ENCODE measurements at places on chromosomes 5 and 9. TPM values are rescaled to one million over a fixed set of nuclear protein-coding genes. Genes with fewer than 3 reads are reported as not detected.
A peak's percentile ranks its signal among the peaks of the same experiment; 100 is the strongest.

DNA sequence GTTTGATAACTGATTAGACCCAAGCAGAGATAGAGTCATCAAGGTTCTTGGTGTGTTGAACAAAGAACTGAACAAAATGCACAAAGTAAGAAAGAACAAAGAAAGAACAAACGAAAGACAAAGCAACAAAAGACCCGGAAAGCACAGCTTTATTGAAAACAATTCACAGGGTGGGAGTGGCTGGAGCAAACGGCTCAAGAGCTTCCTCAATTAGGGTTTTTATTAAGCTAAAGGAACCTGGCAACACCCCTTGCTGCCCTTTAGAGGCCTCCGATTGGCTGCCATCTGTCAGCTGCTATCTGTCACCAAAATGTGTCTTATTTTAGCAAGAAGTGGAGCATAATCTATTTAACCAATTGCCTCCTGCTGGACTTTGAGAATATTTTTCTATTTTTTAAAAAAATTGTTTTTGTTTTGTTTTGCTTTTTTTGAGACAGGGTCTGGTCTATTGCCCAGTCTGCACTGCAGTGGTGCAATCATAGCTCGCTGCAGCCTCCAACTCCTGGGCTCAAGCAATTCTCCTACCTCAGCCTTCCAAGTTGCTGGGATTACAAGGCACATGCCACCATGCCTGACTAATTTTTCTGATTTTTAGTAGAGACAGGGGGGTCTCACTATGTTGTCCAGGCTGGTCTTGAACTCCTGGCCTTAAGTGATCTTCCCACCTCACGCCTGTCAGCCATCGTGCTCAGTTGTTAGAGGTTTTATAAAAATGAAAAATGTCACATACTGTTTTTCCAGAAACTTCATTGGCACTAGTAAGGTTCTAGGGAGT, 7.7 kb upstream of the ABO start:
- no peak overlapping the region for H3K4me3 ChIP-seq
- no peaks in the 10 kb centered on the region for H3K4me1 ChIP-seq
- peaks cover 12% of the 10 kb centered on the region for H3K27me3 ChIP-seq
- no peak overlapping the region for H3K27ac ChIP-seq

DNA sequence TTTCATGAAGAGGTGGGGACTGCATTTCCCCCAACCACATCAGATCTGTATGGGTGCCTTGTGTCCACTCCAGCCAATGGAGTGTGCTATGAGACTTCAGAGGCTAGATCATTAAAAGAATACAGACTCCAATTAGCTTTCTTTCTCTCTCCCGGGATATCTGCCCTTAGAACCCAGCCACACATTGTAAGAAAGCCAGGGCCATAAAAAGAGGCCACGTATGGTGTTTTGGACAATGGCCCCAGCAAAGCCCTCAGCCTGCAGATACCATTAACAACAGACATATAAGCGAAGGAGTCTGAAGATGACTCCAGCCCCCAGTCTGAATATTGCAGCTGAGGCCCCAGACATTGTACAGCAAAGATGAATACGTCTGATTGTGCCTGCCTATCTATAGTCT, 21.5 kb downstream of the IL6ST start:
- H3K27ac ChIP-seq = peak overlapping the region; percentile 34
- H3K4me3 ChIP-seq = no peak overlapping the region
- H3K4me1 ChIP-seq = peaks cover 70% of the 10 kb centered on the region
- H3K27me3 ChIP-seq = no peaks in the 10 kb centered on the region

FXN gene
- 18.6 TPM for total RNA-seq

DNA sequence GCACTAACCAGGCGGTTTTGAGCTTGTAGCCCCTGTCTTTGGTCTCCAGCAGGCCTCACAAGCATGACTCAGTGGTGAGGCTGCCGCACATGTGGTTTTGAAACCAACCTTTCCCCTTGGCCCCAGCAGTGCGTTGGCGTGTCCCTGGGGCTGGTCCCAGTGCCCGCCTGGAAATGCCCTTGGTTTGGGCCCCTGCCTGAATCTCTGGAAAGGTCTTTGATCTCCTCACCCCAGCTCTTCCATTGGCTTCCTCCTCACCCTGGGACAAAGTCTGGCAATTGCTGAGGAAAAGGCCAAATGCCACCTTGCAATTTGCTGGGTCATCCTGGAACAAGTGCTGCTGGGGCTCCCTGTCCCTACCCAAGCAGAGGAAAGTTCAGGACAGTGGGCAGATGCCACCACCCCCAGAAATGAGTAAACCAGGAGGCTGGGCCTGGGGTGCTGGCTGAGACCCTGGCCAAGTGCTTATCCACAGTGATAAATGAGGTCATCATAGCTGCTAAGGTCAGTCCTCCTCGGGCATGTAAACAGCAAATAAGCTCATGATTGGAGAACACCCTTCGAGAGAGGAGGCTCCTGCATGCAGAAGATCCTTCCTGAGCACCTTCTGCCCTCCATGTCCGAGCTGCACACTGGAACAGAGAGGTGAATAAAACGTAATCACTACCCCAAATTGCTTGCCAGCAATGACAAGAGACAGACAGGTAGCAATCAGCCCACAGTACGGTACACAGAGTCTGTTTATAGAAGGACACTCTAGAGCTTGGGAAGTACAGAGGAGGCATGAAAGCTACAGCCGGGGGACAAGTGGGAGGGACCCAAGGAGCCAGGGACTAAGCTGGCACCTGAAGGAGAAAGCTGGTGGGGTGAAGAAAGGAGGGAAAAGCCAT, 98.9 kb upstream of the CPEB4 start:
- H3K4me1 ChIP-seq = peaks cover 16% of the 10 kb centered on the region
- DNase-seq = peak; percentile 47
- H3K27me3 ChIP-seq = no peaks in the 10 kb centered on the region
- no peak overlapping the region for H3K27ac ChIP-seq

DNA sequence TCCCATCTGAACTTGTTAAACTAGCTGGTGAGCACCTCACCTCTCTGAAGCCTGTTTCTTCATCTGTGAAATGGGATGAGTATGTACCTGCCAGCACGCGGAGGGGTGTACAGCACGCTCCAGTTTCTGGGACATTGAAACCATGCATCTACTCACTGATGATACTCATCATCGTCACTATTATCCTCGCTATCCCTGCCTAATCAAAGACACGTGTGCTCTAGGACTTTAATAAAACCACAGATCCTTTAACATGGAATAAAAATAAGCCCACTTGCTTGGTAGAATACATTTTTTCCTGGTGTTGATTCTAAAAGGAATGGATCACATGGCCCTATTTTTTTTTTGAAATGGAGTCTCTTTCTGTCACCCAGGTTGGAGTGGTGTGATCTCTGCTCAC, 37.3 kb upstream of the POMT1 start:
- no peak for DNase-seq
- no peaks in the 10 kb centered on the region for H3K27me3 ChIP-seq
- H3K36me3 ChIP-seq = peaks cover 45% of the 10 kb centered on the region
- H3K4me1 ChIP-seq = no peaks in the 10 kb centered on the region
- H3K27ac ChIP-seq = no peak overlapping the region
- no peak overlapping the region for H3K4me3 ChIP-seq

ORM2 gene
- not detected for total RNA-seq

All from activated T-cell treated with anti-CD3 and anti-CD28 coated beads, Interleukin-2, amount 50 U/mL, for 72 hours (primary cell).